Right lobe of liver (tissue), 6 donors: ENCODE measurements at places on chromosomes 12 and 14. TPM values are rescaled to one million over a fixed set of nuclear protein-coding genes. Genes with fewer than 3 reads are reported as not detected.

GRCh38 chr12:67742461-67742860 is 93.9 kb downstream of the DYRK2 start:
- DNase-seq = no peak

DNA sequence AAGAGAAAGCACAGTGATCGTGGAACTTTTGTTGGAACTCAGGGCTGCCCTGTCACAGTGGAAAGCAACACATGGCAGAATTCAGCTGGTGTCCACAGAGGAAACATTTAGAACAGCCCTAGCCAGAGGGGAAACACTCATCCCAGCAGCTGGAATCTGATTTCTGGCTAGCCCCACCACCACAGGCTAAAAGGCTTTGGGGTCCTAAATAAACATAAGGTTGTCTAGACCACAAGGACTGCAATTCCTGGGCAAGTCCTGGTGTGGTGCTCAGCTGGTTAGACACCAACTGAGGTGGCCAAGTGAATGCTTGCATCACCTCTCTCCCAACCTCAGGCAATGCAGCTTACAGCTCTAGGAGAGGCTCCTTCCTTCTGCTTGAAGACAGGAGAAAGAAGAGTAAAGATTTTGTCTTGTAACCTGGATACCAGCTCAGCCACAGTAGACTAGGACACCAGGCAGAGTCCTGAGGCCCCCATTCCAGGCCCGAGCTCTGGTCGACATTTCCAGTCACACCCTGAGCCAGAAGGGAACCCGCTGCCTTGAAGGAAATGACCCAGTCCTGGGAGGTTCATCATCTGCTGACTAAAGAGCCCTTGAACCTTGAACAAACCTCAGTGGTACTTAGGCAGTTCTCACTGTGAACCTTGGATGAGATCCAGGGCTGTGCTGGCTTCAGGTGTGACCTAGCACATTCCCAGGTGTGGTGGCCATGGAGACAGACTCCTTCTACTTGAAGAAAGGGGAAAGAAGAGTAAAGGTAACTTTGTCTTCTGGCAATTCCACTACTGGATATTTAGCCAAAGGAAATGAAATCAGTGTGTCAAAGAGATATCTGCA is 85.4 kb upstream of the PLXNC1 start:
- no peak for DNase-seq

DNA sequence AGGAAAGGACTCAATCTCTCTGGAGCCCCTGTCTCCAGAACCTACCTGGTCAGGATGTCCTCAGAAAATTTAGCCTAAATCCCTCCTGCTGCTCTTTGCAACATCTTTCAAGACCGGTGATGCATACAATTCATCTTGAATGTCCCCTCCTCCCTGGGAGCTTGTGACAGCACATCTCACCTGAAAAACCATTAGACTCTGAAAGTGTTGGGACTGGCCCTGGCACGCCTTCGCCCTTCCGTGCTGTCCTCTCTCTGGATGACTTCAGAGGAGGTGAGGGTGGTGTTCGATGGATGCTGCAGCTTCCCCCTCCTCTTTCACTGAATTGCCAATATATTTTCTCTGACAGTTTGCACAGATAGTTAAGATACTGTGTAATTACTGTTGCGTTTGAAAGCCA is 90.9 kb upstream of the CISTR start:
- DNase-seq = no peak

GRCh38 chr14:96739200-96739910 is 57.8 kb upstream of the VRK1 start:
- DNase-seq = no peak

- peak; percentile 82 for DNase-seq
Observed at GRCh38 chr12:12349711-12350665, at the start of gene MANSC1. Gene MANSC1 (minus strand): TSS chr12:12350242. CDS start chr12:12343314, 6,928 bp downstream.

DNA sequence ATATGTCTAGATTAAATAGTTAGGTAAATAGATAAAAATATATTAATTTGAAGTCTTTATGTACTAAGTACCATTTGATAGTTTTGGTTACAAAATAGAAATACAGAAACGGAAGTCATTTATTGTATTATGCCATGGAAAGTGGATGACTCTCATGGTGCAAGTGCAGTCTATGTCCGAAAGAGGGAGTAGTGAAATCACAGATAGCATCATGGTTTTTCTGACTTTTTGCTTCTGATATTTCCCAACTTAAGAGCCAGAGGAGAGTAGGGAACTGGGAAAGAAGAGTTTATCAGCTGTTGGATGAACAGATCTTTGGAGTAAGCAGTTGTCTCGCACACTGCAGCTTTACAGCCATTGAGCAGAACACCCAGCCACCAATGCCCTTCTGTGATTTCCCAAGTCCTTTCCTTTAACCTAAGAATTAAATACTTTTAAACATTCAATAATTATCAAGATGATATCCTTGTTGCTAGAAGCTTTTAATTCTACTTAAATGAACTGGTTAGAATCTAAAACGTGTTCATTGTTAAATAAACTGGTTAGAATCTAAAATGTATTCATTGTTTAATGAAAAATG is 18.4 kb upstream of the SRGAP1 start:
- DNase-seq = no peak

TMEM229B gene
- total RNA-seq = 0.98 TPM

MORN3 gene
- not detected for total RNA-seq

ALDH1L2 gene
- total RNA-seq = 0.25 TPM
